Endothelial cell of coronary artery (primary cell): ENCODE measurements at places on chromosomes 11 and 22. TPM values are rescaled to one million over a fixed set of nuclear protein-coding genes. Genes with fewer than 3 reads are reported as not detected.

Gene CYP2D6
- 0.18 and 0.19 TPM in 2 replicates for total RNA-seq

Gene ART1
- total RNA-seq, result not detected in 2 replicates

Gene POU2F3
- total RNA-seq, result under 0.01 and 0.09 TPM in 2 replicates

Gene MCAT
- 10.2 and 11.5 TPM in 2 replicates for total RNA-seq

Gene UCP3
- 0.18 and 0.38 TPM in 2 replicates for total RNA-seq
